G401 (cell line): ENCODE measurements at places on chromosomes 11 and 22.

DNA sequence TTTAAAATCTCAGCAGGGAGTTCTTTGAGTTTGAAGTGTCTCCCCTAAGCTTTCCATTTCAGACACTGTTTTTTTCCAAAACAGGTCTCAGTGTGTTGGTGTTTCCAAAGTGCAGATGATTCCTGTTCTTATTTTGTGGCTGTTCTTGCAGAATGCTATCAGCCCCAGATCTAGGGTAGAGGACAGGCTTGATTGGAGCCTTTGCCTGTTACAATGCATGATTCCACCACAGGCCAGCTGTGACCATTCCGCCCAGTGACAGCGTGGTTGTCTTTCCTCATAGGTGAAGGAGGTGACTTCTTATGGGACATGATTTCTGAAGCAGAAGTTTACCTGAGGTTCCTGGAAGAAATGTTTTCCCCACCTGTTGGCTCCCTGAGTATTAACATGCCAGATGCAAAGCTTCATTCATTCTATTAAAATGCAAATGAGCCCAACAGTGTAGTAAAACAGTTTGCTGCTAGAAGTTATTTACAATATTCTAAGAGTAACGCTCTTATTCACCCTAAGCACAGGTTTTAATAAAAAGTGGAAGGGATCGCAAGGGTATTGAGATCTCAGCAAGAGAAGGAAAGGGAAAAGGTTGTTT is 36.9 kb upstream of the BIRC3 start:
- no peak for DNase-seq

- DNase-seq, result no peak
Observed at GRCh38 chr11:12811861-12812260, 137.6 kb downstream of the TEAD1 start.

GRCh38 chr22:36366291-36366708 is 21.5 kb downstream of the MYH9 start:
- no peak for DNase-seq

- DNase-seq, result peak; percentile 73
Observed at GRCh38 chr11:6604081-6604626, 580 bp downstream of the ILK start.

DNA sequence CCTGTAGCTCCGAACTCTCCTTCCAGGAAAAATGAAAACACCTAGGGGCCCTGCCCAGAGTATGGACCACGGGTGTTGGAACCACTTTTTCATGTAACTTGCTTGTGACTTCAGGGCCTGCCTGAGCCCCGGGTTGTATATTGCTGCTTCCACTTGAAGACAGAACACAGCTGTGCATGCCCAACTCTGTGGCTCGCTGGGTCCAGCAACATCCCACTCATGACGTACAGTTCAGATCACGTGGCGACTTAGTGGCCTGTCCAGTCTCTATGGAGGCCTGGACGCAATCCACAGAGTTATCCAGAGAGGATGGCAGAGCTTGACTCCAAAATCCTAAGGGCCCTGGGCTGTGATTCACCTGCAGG is 6.8 kb downstream of the C11orf21 start:
- DNase-seq, result no peak

DNA sequence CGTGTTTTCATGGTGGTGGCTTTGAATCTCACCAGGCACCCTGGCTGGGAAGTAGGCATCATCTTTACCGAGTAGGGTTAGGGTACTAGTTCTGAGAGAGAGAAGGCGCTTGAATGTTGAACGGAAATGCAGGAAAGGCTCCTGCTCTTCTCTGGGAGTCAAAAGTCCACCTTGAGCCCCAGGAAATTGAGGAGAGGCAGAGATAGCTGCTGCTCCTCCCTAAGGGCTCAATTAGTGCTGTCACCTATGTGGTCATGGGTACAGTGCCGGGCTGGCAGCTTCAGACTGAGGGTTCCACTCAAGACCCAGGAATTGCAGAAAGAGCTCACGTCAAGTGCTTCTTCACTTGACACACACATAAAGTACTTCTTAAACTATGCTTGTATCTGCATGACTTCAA is 1.7 kb downstream of the CCDC157 start:
- DNase-seq, result no peak

GRCh38 chr11:113697756-113698407 is 8.2 kb downstream of the TMPRSS5 start:
- DNase-seq, result no peak
